ENCODE measurements at places on chromosomes 1 and 21.
A peak's percentile ranks its signal among the peaks of the same experiment; 100 is the strongest.

- no peak for DNase-seq
These were observed 40.4 kb upstream of the LRRN2 start for GRCh38 chr1:204725821-204726448.

GRCh38 chr1:89962742-89963075 is 32.2 kb upstream of the ZNF326 start:
- DNase-seq: no peak

DNA sequence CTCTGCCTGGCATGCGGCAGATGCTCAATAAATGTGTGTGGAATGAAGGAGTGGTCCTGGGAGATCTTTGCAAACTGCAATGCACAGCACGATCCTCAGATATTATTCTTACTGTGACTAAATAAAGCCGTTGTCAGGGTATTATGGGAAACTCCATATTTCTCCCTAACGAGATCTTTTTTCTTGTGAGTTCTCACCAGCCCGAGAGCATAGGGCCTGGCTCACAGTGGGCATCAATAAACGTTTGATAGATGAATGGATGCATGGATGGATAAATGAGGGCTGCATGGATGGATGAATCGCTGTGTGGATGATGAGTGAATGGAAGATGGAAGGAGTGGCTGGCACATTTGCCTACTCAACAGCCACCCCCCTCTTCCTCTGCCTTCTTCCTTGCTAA is 69.6 kb downstream of the SDC3 start:
- DNase-seq: no peak

DNA sequence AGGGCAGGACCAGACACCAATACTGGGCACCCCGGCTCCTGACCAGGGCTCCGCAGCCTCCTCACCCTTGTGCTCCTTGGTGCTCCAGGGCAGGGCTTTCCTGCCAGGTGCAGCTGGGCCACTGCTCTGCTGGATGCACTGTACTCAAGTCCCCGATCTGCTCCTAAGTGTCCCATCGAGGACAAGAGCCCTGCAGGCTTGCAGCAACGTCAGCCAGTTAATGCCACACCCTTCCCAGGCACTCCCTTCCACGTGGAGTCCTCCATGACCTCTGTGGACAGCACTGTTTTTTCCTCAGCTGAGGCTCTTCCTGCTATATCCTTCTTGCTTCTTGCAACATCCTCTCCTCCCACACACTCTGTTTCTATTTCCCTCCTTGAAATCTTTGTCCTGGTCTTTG is 94.0 kb upstream of the NGF start:
- no peak for DNase-seq

- DNase-seq: no peak
These were observed 44.8 kb downstream of the SNX7 start for GRCh38 chr1:98706173-98706843.

GRCh38 chr1:58622571-58622970 is 45.5 kb upstream of the TACSTD2 start:
- DNase-seq: no peak

DNA sequence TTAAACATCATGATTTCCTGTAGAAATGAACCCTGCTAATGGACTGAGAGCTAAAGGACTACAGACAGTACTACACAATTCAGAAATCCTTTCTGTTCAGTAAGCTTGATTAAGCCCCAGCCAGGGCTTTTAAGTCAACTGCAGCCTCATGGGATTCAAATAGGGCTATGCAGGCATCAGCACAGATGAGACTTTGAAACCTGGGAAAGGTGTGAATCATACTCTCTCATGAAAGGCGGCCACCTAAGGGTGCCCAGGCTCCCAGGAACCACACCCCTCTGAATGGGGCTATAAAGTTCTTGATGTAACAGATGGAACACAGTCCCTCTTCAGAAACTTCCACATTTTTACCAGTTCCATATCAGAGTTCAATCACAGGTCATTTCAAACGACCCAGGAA is 7.6 kb downstream of the SIPA1L2 start:
- no peak for DNase-seq

- no peak for DNase-seq
These were observed 31.0 kb downstream of the CC2D1B start for GRCh38 chr1:52334906-52335528.

GRCh38 chr1:230268371-230269170 is 157.6 kb downstream of the PGBD5 start:
- no peak for DNase-seq

DNA sequence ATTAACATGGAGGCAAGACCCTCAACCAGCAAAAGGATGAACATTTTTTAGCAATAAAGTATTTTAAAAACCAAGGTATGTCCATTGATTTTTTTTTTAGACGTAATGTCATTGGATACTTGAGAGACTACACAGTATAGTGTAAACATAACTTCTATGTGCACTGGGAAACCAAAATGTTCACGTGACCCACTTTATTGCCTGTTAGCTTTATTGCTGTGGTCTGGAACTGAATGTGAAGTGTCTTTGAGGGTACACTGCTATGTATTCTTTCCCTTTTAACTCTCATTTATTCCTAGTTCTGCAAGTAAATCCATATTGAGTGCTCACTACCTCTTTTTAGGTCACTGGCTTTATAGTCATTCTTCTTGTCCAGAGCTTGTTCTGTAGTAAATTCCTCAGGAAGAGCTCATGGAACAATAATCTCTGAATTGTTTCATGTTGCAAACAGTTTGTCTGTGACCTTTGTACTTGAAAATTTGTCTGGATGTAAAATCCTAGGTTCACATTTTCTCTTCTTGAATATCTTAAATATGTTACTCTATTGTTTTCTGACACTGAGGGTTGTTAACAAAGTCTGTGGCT is 20.6 kb downstream of the ABCD3 start:
- DNase-seq: no peak

DNA sequence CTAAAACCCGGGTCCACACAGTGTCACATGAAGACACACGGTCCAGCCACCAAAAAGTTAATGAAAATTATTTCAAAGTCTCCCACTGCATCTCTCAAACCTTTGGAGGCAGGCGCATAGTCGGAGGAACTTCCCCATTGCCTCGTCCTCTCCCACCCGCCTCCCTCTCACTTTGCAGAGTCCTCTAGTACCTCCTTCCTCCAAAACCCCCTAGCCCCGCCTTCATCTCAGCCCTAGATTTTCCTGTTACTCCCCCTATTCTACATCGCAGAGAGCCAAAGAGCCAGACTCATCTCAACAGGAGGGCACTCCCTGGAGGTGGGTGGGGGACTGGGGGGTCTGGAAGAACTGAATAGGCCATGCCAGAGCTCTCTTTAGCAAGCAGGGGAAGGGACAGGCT is 79.3 kb downstream of the DISP3 start:
- DNase-seq: no peak

- no peak for DNase-seq
These were observed 55.8 kb downstream of the OBSCN start for GRCh38 chr1:228263636-228264035.

DNA sequence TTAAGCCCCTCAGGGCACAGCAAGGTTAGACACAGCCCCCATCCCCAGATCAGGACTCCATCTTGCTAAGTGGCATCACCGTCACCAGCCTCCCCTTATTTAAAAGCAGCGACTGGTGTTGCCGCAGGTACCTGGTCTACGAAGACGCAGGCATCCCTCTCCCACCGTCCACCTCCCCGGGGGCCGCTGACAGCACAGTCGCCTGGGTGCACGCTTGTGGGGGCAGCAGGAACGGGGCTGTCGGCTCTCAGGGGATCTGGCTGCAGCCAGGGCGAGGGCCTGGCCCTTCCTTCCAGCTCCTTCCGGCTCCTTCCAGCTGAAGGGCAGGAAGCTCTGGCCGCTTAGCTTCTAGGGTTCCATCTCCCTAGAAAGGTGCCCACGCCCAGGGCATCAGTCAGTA is 17.6 kb upstream of the CCDC27 start:
- DNase-seq: no peak

- DNase-seq: no peak
These were observed 226.2 kb downstream of the KIF26B start for GRCh38 chr1:245380790-245381535.

DNA sequence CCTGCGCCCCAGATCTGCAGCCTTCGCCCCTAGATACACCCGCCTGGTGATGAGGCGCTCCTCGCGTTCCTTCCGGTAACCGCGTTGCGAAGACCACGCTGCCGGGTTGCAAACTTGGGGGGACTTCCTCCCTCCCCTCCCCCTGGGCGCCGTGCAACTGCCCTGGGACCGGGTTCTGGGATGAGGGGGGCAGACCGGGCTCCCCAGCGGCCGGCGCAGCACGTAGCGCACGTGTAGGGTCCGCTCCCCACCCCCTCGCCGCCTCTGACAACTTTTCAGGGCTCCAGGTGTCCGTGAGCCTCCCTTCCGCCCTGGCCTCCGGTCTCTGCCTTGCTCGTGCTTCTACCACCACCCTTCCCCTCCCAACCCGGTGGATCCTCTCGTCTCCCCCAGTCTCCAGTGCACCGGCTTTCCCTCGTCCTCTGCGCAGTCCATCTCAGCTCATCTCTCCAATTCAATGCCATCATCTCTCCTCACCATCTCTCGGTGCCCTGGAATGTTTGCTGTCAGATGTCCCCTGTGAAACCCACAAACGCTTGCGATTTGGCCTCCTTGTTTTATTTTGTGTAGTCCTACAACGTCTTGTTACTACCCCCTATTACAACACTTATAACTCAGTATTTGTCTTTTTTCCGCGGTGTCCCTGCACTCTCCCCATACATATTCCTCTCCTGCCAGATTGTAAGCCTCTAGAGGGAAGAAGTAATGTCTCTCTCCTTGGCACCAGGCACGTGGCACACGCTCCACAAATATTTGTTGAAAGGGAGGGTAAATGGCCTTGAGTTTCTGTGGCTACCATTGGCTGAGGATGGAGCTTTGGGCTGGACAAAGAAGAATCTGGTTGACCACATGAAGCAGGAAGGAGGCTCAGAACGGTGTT is 782 bp downstream of the PCAT6 start:
- DNase-seq: no peak

DNA sequence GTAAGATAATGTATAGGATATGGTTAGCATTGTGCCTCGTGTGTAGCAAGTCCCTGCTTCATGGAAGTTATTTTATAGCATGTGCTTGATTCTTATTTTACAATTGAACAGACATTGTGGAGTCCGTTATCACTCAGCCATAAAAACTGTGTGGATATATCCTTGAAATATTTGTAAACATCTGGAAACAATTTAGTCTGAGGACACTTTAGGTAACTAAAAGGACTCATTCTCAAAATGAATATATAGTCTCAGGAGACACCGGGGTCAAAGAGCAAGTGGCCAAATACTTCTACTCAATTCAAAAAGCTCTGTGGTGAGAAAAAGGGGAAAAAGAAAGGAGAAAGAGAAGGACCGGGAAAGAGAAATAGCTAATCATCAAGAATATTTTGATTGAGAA is 23.7 kb downstream of the PRRX1 start:
- no peak for DNase-seq

DNA sequence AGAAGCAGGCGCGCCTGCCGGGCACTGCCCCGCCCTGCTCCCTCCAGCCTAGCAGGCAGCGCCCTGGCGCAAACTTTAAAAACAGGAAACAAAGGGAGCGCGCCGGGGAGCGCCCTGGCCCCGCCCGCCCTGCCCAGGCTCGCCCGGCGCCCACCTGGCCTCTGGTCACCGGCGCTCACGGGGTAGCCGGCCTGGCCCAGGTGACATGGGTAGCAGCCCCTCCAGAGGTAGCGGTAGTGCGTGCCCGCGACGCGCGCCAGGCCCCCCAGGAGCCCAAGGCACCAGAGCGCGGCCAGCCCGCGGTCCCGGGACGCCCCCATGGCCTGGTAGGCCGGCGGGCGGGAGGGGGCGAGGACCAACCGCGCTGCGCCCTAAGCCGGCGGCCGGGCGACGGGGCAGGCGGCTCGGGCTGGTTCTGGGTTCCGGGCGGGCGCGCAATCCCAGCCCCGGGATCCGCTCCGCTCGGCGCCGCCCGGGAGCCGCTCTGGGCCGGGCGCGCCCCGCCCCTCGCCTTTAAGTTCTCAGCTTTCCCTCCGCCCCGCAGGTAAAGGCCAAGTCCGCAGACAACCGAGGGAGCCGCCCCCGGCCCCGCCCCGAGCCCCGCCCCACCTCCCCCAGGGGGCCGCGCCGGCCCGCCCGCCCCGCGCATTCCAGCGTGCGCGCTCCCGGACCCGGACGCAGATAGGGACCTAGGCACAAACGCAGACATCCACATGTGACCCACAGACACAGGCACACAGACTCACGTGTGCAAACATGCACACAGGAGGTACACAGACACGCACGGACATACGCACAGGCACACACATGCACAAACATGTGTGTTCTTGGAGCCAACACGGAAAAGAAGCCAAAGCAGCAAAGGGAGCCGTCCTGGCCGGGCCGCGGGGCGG is 76.7 kb downstream of the ARHGEF16 start:
- DNase-seq: peak; percentile 50

GRCh38 chr1:111030590-111030989 is 66.9 kb upstream of the LRIF1 start:
- DNase-seq: peak; percentile 19

DNA sequence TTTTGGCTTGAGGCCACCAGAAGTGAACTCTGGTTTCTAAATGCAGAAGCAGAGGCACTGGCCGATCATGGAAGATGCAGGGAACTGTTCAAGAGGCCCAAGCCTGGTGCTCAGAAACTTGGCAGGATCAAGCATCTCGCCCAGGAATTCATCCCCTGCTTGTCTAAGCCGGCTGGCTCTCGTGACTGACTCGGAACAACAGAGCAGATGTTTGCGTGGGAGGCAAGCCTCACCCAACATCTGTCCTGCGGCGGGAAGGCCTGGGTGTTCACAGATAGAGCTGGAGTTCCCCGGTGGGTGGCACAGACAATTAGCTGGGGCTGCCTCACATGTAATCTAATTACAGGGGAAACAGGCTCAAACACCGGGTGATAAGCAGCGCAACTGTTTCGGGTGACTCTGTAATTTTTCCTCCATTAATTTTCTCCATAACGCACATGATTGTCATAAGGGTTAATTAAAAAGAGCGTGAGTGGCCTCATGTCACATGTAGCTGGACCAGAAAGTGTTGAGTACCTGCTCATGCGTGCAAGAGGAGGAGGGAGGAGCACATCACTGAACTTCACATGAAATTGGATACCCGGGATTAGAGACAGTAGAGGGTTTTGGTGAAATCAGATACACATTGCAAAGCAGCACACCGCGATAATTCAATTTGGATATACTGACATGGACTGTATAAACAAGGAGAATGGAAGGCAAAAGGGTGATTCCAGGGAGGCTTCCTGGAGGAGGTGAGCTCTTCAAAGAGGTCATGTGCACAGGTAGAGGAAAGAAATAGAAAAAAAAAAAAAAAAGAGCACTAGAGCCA is 180.0 kb downstream of the ETS2 start:
- no peak for DNase-seq

DNA sequence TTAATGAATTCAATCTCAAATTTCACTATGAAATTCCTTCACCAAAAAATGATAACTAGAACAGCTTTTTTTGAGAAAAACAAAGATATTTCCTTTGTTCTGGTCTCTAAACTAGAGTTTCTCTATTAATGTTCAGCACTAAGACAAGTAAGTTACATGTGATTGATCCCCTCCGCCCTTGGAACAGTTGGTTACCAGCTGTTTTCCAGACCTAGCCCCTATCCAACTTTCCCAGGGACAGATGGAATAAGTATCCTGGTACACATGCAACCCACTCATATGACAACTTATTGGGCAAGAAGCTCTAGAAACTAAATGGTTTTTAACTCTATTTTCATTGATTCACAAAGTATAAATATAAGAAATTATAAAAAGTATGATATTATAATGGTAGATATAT is 140.4 kb downstream of the COP1 start:
- no peak for DNase-seq

- no peak for DNase-seq
These were observed 9.3 kb downstream of the C1QB start for GRCh38 chr1:22662318-22662717.
